Spinal cord (tissue), 10 donors: ENCODE measurements at places on chromosomes 1 and 21. TPM values are rescaled to one million over a fixed set of nuclear protein-coding genes. Genes with fewer than 3 reads are reported as not detected.

LRRC71 gene
- total RNA-seq, result 4.5 TPM

NR5A2 gene
- 1.8 TPM for total RNA-seq

HRNR gene
- total RNA-seq, result not detected

RGS13 gene
- 0.11 TPM for total RNA-seq

SRM gene
- 28.3 TPM for total RNA-seq

PLXNA2 gene
- 22.0 TPM for total RNA-seq

PADI3 gene
- not detected for total RNA-seq

TMEM200B gene
- 19.3 TPM for total RNA-seq

PRRX1 gene
- total RNA-seq, result 61.3 TPM

OR6K3 gene
- not detected for total RNA-seq

MRPS21 gene
- 51.6 TPM for total RNA-seq

OPTC gene
- total RNA-seq, result not detected

NBPF10 gene
- 2.4 TPM for total RNA-seq

KCNJ10 gene
- 14.9 TPM for total RNA-seq

MPZ gene
- 293 TPM for total RNA-seq

C4BPA gene
- 0.20 TPM for total RNA-seq

ELAVL4 gene
- total RNA-seq, result 77.4 TPM

SVBP gene
- 33.7 TPM for total RNA-seq

CELA2A gene
- total RNA-seq, result not detected

DNAI4 gene
- 43.0 TPM for total RNA-seq

RBM11 gene
- total RNA-seq, result 6.0 TPM

RHD gene
- total RNA-seq, result 3.0 TPM

RPTN gene
- total RNA-seq, result not detected

SPATA46 gene
- total RNA-seq, result not detected

CD48 gene
- total RNA-seq, result 9.4 TPM

CLCNKB gene
- 1.9 TPM for total RNA-seq

NOS1AP gene
- total RNA-seq, result 4.2 TPM

KIF17 gene
- total RNA-seq, result 4.2 TPM

PRR9 gene
- not detected for total RNA-seq

SLC37A1 gene
- total RNA-seq, result 16.6 TPM

TSPEAR gene
- 0.66 TPM for total RNA-seq

TESK2 gene
- 5.4 TPM for total RNA-seq

DYRK1A gene
- 95.9 TPM for total RNA-seq

CRYZ gene
- total RNA-seq, result 26.7 TPM

PRDM15 gene
- total RNA-seq, result 4.1 TPM

MRAP gene
- total RNA-seq, result 1.4 TPM

SELL gene
- 15.9 TPM for total RNA-seq

COL11A1 gene
- 164 TPM for total RNA-seq

VWA5B1 gene
- total RNA-seq, result 2.2 TPM

CSMD2 gene
- 16.0 TPM for total RNA-seq

MYOG gene
- total RNA-seq, result not detected

AIRE gene
- 0.50 TPM for total RNA-seq

FCRLA gene
- 0.44 TPM for total RNA-seq

OR2L8 gene
- 0.44 TPM for total RNA-seq

COA6 gene
- 26.4 TPM for total RNA-seq

ANXA9 gene
- 2.6 TPM for total RNA-seq
